ENCODE measurements at places on chromosomes 13 and 19.

GRCh38 chr19:1992759-1993260 lies 22.7 kb downstream of the BTBD2 start:
- no peak for DNase-seq

GRCh38 chr19:16441661-16442162 lies 30.1 kb downstream of the EPS15L1 start:
- DNase-seq, result peak; percentile 43

DNA sequence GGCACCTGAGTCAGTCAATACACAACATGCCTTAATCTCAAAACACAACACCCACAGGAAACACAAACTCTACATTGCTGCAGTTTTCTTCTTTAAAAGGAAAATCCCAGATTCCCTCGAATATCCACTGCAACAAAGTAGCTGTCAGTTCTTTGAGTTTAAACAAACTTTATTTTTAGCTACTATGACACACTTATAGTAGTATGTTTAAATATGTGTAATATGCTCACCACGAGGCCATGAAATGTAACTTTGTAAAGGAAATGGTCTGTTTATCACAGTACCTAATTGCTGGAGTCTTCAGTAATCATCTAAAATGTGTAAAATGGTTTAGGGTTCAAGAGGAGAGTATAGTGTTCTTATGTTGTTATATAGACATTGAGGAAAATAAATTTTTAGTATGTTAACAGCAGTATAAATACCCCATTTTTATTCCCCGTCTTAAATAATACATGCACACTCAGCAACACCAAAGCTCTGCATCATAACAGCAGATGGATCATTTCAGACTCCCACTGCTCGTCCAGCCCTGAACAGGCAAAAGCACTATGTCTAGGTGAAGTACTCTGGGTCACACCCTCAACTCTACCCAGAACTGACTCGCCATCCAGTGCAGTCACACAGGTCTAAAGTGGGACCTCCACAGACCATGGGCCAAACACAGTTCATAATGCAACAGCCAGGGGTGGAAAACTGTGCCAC lies 20.6 kb downstream of the TUBGCP3 start:
- DNase-seq, result no peak

GRCh38 chr13:110869231-110869804 lies 45.6 kb downstream of the ANKRD10 start:
- peak; percentile 72 for DNase-seq

DNA sequence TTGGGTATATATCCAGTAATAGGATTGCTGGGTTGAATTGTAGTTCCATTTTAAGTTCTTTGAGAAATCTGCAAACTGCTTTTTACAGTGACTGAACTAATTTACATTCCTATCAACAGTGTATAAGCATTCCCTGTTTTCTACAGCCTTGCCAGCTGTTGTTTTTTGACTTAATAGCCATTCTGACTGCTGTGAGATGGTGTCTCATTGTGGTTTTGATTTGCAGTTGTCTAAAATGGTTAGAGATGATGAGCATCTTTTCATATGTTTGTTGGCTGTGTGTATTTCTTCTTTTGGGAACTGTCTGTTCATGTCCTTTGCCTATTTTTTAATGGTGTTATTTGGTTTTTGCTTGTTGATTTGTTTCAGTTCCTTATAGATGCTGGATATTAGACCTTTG lies 4.0 kb upstream of the ZNF222 start:
- no peak for DNase-seq

DNA sequence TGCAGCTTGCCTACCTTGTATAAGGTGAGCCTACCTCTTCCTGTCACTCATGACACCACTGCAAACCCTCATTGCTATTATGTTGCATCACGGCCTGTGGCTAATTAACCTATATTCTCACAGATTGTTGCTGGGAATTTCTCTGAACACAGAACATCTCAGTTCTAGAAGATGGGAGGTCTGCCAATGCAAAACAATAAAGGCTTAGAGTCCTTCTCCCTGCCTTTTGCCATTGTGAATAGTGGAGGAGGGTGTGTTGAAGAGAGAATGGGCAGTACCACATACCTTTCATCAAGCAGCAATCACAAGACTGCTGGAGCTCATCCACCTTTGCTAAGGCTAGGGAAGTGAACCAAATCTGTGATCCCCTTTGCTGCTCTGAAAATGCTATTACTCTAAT lies 34.4 kb downstream of the WDFY2 start:
- no peak for DNase-seq

GRCh38 chr19:19458110-19458816 lies 52.8 kb downstream of the GATAD2A start:
- DNase-seq, result no peak

- no peak for DNase-seq
Observed at GRCh38 chr13:39734952-39735351, 79.5 kb downstream of the COG6 start.

DNA sequence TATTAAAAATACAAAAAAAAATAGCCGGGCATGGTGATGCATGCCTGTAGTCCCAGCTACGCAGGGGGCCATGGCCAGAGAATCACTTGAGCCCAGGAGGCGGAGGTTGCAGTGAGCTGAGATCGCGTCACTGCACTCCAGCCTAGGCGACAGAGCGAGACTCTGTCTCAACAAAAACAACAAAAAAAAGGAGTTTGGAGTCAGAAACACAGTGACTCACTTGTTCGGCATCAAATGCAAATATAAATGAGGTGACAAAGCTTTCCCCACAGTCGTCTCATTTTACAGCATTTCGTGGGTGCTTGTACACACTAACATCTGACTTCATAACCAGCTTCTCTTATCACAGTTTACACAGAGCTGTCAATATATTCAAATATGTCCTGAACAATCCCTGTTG lies 11.0 kb downstream of the ZNF665 start:
- peak; percentile 48 for DNase-seq

- no peak for DNase-seq
Observed at GRCh38 chr19:46660551-46661019, 397 bp downstream of the DACT3 start.

DNA sequence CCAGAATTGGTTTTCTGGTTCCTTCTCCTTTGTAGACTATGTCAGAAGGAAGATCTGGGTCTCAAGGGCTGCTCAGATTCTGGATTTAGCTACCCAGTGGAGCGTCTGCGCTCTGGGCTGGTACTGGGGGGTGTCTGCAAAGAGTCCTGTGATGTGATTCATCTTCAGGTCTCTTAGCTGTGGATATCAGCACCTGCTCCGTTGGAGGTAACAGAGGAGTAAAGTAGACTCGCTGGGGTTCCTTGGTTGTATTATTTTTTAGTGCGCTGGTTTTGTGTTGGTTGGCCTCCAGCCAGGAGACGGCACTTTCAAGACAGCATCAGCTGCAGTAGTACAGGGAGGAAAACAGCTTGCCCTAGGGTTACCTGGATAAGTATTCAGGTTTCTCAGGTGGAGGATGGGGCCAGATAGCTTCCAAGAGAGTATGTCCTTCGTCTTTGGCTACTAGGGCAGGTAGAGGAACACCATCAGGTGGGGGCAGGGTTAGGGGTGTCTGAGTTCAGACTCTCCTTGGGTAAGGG lies 10.4 kb upstream of the KLK15 start:
- DNase-seq, result no peak

GRCh38 chr13:76656500-76656899 lies 229.7 kb downstream of the KCTD12 start:
- DNase-seq, result no peak

DNA sequence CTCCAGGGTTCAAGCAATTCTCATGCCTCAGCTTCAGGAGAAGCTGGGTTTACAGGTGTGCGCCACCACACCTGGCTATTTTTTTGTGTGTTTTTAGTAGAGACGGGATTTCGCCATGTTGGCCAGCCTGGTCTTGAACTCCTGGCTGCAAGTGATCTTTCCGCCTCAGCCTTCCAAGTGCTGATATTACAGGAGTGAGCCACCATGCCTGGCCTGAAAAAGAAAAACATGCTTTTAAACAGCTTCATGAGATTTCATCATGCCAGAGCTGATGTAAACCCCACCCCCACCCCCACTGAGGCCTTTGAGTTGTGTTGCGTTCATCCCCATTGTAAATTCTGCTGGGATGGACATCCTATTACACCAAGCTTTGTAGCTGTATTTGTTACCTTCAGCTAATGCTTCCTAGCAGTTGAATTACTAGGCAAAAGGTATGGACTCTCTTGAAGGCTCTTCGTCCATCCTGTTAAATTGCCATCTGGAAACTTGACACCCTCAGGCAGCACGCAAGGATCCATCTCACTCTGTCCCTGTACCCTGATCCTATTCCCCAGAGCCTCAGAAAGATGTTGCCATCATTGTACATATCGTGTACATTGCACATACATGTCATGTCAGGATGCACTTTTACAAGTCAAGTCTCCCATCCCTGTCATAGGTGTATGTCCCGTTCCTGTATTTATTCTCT lies 47.3 kb downstream of the NFIX start:
- no peak for DNase-seq

DNA sequence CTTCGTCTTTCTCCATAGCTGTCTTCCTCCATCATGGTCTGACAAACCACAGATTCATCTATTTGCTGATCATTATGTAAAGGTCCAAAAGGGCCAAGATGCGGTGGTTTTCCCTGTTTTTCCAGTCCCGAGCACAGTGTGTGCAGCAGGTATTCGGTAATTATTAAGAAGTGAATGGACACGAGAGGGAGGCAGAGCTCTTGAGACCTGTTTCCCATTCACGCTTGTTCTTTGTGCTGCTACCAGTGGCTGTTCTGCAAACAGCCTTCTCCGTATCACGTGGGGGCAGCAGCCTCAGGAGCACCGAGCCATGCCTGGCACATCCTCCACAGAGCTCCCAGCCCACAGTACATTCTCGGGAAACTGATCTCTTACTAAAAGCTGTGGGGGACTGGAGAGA lies 50.3 kb downstream of the CCDC70 start:
- no peak for DNase-seq

DNA sequence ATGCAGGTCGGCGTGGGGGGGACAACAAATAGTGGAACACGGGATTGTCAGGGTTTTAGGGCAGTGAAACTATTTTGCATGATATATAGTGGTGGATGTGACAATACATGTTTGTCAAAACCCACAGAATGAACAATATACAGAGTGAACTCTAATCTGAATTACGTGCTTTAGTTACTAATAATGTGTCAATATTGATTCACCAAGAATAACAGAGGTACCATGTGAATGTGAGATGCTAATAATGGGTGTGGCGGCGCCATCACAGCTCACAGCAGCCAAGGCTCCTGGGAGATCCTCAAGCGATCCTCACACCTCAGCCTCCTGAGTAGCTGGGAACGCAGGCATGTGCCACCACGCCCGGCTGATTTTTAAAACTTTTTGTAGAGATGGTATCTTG lies 12.9 kb downstream of the ELAVL1 start:
- DNase-seq, result no peak

DNA sequence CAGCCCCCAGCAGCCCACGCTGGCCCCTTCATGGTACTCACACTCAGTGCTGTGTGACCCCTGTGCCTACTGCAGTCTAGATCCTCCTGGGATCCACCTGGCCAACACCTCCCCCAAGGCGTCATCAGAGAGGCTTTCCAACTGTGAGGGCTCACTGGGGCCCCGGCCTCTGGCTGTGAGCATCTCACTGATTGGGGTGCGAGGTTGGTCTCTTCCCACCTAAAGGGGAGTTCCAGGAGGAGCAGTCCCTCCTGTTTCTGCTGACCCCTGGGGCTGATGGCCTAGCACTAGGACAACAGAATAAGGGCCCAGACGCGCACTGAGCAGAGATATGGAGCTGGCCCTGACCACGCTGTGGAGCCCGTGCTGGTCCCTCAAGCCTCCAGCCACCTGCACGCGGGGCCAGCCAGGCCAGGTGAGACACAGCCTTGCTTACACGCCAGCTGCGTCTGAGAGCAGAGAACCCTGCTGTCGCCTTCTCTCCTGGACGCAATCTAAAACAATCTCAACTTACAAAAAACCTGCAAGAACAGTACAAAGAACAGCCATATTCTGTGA lies 32.2 kb downstream of the ELL start:
- no peak for DNase-seq

DNA sequence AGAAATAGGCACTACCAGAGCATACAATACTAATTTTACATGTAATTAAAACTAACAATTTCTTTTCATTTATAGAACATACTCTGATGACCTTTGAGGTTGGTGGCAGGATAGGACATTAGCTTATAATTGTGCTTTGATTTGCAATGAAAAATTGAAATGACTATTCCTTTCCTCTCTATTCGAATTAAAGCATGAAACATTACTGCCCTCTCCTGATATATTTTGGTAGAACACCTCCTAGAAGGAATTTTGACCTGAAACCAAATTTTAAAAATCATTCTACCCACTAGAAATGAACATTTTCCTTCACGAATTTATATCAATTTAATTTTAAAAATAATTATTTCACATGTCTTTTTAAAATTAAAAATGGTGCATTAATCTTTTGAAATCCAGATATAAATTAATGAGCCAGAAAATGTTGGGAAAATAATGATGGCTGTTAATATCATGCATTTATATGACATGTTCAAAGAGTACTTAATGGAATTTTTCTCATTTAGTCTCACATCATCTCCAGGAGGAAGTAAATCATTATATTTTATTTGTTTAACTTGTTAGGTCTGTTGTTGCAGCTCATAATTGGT lies 556.3 kb upstream of the ARGLU1 start:
- no peak for DNase-seq

GRCh38 chr19:33998739-33999345 lies 173.5 kb upstream of the LSM14A start:
- DNase-seq, result no peak

DNA sequence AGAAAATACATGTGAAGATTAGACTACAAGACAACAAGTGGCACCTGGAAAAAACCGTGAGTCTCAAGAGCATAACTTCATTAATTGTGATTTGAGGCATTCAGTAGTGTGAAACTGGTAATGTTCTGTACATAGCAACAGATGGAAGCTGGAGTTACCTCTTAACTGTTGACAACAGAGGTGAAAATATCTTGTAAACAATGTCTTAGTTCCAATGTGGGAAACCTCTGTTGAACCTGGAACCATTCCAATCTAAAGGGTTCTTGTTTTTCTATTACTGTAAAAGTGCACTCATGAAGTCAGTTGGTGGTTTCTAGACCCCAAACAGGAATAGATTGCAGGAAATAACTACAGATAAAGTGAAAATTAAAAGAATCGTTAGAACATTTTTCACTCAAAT lies 728.4 kb downstream of the SLITRK1 start:
- DNase-seq, result no peak

GRCh38 chr13:31733066-31733465 lies 6.3 kb upstream of the RXFP2 start:
- no peak for DNase-seq

DNA sequence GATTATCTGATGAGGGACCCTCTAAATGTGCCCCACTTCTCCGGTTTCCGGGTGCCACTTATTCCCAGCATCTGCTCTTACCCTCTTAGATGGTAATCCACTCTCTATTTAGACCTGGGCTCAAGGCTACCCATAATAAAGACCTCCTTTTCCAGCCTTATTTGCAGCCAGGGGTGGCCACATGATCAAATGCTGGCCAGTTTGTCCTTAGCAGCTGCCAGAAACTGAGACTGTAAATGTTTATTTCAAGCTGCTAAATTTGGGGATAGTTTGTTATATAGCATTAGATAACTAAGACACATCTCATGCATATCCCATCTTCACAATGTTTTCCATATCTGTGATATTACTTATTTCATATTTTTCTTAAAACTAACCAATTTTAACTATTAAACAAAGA lies 10.1 kb downstream of the THAP8 start:
- no peak for DNase-seq
